ENCODE measurements at places on chromosomes 1 and 21.

- ATAC-seq: no peak
These were observed 1655.4 kb downstream of the BRINP3 start for GRCh38 chr1:188822248-188822647.

GRCh38 chr1:118300808-118301207 lies 115.8 kb upstream of the SPAG17 start:
- ATAC-seq: no peak

GRCh38 chr1:27455139-27455811 lies 34.7 kb downstream of the WASF2 start:
- no peak for ATAC-seq

- ATAC-seq: no peak
These were observed 67.7 kb downstream of the PTGER3 start for GRCh38 chr1:70979881-70980280.

DNA sequence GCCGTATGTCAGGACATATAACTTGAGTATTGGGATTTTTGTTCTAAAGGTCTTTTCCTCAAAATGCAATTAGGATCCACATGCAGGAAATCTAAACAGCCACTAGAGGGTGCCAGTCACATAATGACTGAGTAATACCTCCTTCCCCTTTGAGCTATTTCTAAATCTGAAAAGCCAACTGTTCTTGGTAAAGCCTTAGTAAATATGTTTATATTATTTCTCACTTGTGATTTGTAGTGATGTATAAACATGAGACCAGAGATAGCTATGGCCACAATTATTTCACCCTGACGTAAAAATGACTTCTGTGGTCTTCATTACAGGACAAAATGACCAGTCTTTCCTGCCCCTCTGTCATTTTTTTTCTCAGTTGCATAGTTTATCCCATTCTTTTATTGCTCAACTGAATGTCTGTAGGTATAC lies 41.0 kb upstream of the DR1 start:
- no peak for ATAC-seq

DNA sequence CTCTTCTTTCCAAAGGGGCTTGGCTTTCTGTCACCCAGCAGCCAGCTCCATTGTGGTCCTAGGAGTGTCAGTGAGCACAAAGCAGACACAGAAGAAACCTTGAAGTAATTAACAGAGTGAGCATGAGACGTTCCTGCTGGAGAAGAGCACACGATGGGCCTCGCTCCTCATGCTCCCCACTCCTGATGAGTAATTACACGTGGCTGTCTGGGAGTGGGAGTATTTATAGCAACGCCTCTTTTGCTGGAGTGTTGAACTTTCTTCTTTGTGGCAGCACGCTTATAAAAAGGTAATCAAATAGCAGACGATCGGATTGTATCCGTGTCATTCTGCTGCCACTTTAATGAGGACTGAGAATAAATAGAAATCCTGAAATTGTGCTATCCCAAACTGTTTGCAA lies 185.8 kb downstream of the CAMTA1 start:
- no peak for ATAC-seq

Data from gastroesophageal sphincter (tissue), 4 donors.